ENCODE measurements at places on chromosomes 6 and 20. TPM values are rescaled to one million over a fixed set of nuclear protein-coding genes. Genes with fewer than 3 reads are reported as not detected.

The AIF1 gene
- not detected for total RNA-seq

The GINS1 gene
- total RNA-seq: 36.8 TPM

The PABPC1L gene
- 15.4 TPM for total RNA-seq

The LRP11 gene
- total RNA-seq: 34.5 TPM

The MDN1 gene
- total RNA-seq: 10.1 TPM

The TNF gene
- not detected for total RNA-seq

The MCCD1 gene
- total RNA-seq: not detected
